ENCODE measurements at places on chromosomes 2 and 18.

DNA sequence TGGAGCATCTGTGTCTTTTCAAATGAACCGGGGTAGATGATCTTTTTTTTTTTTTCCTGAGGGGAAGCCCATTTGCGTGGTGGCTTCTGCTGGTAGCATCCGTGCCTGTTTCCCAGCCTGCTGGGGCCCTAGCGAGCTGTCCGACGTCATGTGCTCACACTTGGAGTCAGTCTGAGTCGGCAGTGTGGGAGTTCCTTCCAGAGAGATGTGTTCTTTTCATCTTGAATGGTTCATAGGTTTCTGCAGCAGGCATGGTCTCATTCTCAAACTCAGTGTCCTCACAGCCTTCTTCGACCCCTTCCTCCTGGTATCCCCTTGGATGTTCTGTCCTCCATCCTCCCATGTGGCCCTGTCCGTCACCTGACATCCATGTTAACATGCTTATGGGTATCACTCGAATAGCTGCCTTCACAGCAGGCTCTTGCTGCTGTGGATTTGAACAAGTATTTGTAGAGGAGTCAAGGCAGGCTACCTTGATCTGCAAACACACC lies 51.0 kb downstream of the LDLRAD4 start:
- DNase-seq, result no peak

DNA sequence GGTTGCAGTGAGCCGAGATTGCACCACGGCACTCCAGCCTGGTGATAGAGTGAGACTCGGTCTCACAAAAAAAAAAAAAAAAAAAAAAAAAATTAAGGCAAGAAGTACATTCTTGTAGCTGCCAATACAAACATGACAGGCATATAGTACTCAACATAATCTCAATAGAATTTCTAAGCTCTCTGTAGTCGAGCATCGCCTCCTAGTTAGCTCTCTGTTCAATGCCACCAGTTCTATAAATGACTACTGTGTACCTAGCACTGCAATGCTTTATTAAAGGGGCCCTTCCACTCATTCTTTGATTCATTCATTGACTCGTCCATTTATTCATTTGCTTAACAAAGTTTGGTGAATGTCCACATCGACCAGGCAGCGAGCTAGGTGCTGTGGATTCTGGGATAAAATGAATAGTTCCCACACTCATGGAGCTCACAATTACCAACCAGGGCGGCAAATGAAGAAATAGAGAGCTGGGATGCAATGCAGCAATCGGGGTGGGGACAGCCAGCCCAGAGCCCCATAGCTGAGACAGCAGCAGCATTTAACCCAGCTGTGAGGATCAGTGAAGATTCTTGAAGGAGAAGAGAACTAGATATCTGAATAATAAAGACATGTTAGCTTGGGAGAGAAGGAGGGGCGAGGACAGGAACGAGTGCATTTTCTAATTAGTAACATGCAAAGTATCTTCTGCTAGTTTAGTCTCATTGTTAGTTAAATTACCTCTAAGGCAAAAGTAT lies 349.8 kb downstream of the LPIN1 start:
- DNase-seq, result no peak

GRCh38 chr2:225004597-225004996 lies 37.7 kb downstream of the DOCK10 start:
- no peak for DNase-seq

DNA sequence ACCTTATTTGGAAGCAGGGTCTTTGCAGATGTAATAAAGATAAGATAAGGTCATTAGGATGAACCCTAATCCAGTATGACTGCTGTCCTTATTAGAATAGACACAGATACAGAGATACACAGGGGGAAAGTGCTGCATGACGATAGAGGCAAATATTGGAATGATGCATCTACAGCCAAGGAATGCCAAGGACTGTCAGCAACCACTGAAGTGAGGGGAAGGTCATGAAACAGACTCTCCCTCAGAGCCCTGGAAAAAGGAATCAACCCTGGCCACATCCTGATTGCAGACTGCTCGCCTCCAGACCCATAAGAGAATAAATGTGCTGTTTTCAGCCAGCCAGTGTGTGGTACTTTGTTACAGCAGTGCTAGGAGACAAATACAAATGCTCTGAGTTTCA lies 14.8 kb downstream of the TMEM237 start:
- DNase-seq, result no peak

- no peak for DNase-seq
These were observed 430.1 kb downstream of the FBXO15 start for GRCh38 chr18:73717570-73717969.

- no peak for DNase-seq
These were observed 182.8 kb upstream of the AGAP1 start for GRCh38 chr2:235311044-235311443.

GRCh38 chr2:165876712-165877111 lies 76.9 kb downstream of the TTC21B start:
- DNase-seq, result no peak

- no peak for DNase-seq
These were observed 4.2 kb downstream of the HOXD11 start for GRCh38 chr2:176111309-176111663.

DNA sequence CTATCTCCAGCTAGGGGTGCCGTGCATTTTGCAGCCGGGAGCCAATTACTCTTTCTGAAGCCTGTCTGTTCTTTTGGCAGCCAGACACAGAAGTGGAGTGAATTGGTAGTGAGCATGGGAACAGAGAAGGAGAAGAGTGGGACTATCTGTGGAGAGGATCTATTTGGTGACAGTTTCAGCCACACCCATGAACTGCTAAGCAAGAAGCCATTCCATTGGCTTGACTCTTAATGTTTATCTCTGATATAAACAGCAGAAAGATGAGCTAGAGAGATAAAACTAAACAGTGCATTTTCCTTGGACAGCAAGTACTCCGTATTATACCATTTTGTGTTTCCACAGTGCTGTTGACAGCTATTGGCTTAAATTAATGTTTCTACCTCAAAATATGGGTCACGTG lies 259.6 kb upstream of the THUMPD2 start:
- DNase-seq, result no peak

GRCh38 chr2:162925595-162925994 lies 87.0 kb upstream of the KCNH7 start:
- no peak for DNase-seq

DNA sequence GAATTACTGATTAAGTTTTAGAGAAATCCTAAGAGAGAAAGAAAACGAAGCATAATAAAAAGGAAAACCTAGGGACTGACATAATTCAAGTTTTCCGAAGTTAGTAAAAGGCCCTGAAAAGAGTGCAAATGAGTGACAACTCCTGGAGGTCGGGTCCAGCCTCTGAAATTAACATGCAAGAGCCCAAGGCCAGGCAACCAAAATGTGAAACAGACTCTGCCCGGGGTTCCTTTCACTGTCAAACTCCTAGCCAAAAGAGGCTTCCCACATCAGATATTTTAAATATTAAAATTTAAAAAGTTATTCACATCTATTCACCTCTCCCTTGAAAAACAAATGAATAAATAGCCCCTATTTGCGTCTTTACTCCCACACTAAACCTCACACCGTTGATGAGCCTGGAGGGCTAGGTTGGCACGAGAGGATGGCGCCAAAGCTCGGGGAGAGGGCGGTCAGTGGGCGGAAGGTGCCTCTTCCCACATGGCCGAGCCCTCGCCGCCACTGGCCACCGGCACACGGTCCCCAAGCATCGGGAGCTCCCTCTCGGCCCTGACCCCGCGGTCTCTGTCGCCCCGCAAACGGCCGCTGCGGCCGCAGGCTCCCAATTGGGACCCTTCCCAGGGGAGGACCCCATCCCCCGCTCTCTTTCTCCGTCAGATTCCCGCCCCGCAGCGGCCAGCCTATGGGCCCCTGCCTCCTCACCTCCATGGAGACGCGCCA lies 630 bp downstream of the PPM1G start:
- no peak for DNase-seq

GRCh38 chr2:154568413-154568812 lies 130.1 kb upstream of the KCNJ3 start:
- no peak for DNase-seq

DNA sequence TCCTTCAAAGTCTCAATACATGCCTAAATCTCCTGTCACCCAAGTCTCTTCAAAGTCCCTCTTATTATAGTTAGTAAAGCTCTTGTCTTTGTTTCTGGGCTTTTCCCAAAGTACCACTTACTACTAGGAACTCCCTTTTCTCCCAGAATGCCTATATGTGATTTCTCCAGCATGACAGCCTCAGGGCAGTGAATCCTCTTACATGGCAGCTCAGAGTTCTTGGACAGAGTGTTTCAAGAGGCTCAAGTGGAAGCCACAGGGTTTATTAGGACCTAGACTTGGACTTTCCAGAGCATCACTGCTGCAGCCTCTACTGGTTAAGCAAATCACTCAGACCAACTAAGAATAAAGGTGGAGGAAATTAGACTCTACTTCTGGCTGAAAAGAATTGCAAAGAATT lies 98.9 kb downstream of the CSRNP3 start:
- no peak for DNase-seq

GRCh38 chr2:17301437-17301836 lies 216.8 kb downstream of the RAD51AP2 start:
- no peak for DNase-seq

DNA sequence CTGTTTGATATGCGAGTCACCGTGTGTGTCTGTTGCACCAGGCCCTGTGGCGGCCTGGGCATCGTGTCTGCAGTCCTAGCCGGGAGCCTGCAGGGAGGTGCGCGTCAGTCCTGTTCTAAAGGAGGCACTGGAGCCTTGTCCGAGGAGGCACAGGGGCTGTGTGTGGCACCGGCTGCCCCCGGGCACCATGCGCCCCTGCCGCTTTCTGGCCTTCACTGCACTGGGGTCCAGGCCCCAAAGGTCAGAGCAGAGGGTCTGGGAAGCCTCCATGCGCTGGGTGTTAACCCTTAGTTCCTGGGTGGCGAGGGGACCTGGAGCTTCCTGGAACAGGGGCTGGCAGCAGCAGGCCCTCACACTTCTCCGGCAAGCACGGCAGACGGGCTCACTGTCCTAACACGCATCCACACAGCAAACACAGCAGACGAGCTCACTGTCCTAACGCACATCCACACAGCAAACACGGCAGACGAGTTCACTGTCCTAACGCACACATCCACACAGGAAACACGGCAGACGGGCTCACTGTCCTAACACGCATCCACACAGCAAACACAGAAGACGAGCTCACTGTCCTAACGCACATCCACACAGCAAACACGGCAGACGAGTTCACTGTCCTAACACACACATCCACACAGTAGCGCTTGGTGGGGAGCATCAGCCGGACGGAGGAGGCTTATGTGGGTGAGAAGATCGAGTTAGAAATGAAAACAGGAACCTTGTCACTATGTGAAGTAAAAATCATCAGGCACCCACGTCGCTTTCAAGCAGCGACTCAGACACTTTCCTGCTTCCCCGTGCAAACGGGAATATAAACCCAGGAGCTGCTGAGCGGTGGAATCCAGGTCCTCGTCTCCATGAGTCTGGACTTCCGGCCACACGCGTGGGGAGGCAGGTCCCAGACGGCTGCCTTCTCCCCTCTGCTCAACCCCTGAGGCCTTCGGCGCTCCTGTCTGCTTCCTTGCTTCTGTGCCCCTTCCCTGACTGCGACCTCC lies 65.3 kb downstream of the TPO start:
- DNase-seq, result no peak

DNA sequence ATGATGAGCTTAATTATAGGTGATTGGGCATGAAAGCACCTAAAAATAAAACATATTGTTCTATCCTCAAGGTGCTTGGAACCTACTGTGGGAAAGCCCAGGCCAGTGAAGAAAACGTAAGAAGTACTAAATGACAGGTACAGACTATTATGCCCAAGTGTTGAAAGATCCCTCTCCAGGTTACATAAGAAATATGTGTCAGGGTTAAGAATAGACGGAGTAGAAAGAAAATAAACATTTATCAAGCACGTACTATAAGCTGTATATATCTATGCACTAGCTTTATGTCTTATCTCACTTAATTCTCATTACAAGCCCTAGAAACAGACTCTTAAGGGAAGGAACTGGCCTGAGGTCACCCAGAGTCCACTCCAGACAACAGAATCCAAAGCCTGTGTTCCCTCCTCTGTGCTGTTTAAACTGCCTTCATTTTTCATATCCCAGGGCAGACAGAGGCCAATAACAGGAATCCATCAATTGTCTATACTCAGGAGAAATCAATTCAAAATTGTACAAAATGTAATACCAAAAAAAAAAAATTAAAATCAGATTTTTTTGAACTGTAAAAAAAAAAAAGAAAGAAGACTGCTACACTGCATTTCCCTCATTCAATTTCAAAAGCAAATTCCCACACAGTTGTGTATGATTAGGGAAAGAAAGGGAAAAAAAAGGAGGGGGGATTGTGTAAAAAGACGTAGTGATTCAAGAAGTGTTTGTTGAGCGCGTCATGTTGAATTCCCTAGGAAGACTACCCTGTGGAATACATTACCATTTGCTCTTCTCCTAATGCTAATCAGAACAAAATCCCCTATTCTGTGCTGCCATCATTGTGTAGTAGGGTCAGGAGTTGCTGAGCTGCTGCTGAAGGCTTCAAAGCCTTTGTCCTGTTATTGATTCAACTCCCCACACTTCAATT lies 156.3 kb downstream of the IRS1 start:
- no peak for DNase-seq

DNA sequence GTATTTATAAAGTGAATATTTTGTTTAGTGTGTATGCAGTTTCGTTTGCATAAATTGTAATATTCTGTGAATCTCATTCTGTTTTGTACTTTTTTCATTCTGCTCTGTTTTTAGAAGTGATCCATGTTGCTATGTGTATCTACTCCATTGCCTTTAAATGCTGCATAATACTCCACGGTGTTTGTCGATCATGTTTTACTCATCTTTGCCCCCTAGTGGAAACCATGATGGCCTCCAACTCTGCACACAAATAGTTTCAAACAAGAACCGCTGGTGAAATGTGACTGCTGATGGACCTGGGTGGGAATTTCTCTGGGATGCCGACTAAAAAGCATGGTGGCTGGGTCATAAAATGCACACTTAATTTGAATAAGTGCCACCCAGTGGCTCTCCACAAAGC lies 32.0 kb upstream of the SKOR2 start:
- no peak for DNase-seq

DNA sequence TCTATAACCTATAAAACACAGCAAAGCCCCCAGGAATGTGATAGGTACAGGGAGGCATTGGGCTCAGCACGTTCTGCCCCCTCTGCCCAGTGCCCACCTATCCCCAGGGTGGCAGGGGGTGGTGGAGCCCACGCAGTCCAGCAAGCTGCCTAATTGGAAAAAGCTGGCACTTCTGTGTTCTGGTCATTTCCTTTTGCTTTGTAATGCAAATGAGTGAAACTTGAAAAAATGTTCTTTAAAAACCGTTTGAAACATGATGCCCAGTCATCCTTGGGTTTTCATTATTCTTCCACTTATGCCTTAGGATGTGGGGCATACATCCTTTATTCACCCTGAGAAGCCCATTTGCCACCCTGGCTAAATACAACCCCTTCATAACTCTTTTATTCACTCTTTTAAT lies 89.9 kb upstream of the LTBP1 start:
- no peak for DNase-seq

- DNase-seq, result no peak
These were observed 148.1 kb downstream of the ZNF407 start for GRCh38 chr18:74745633-74746403.
